ENCODE measurements at places on chromosomes 5 and 9. TPM values are rescaled to one million over a fixed set of nuclear protein-coding genes. Genes with fewer than 3 reads are reported as not detected.
A peak's percentile ranks its signal among the peaks of the same experiment; 100 is the strongest.

GRCh38 chr9:136656183-136656738 is 6.5 kb upstream of the EGFL7 start:
- no peaks in the 10 kb centered on the region for H3K36me3 ChIP-seq
- no peaks in the 10 kb centered on the region for H3K4me1 ChIP-seq
- H3K27me3 ChIP-seq, result no peaks in the 10 kb centered on the region
- no peak for DNase-seq
- H3K27ac ChIP-seq, result peak overlapping the region; percentile 56

DNA sequence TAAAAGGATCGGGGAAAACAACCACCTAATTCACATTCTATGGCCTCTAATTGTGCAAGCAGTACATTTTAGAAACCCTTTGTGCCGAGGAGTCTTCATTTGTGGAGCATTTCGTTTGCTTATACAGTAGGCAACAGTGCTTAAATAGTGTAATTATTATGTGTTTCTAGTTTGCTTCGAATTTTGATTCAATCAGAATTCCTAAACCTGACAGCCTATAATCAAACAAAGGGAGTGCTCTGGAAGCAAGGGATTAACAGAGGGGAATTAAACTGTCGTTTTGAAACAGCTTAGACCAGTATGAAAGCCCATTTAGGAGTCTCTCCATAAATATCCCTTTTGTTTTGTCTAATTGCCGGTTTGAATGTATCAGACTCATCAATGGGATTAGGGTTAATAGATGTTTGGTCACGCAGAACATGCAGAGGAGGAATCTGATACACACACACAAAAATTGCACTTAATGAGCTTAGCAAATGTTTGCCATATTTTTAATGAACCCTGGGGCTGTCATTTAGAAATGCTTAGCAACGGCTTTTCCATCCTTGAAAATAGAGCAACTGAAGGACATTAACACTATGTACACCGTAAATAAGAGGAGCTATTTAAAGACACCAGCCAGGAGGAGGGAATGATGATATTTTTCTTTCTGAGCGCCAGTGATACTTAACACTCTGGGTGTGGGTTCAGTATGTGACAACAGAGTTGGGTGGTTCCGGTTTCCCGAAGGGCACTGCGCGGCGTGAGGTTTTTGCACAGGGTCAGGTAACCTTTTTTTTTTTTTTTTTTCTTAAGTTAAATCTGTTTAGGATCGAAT is 404.7 kb downstream of the TLE4 start:
- no peaks in the 10 kb centered on the region for H3K27me3 ChIP-seq
- H3K36me3 ChIP-seq, result no peaks in the 10 kb centered on the region
- H3K27ac ChIP-seq, result no peak overlapping the region
- no peak overlapping the region for H3K4me3 ChIP-seq

GRCh38 chr5:135568923-135569360 is 9.8 kb downstream of the CXCL14 start:
- no peak for DNase-seq
- H3K36me3 ChIP-seq, result no peaks in the 10 kb centered on the region
- no peak overlapping the region for H3K27ac ChIP-seq
- H3K4me3 ChIP-seq, result no peak overlapping the region
- H3K27me3 ChIP-seq, result no peaks in the 10 kb centered on the region

- H3K4me3 ChIP-seq, result no peak overlapping the region
- DNase-seq, result no peak
- no peaks in the 10 kb centered on the region for H3K27me3 ChIP-seq
- no peak overlapping the region for H3K27ac ChIP-seq
- no peaks in the 10 kb centered on the region for H3K36me3 ChIP-seq
- H3K4me1 ChIP-seq, result no peaks in the 10 kb centered on the region
These were observed 1000.4 kb downstream of the MAT2B start for GRCh38 chr5:164505791-164506190.

- H3K4me1 ChIP-seq, result no peaks in the 10 kb centered on the region
- no peak overlapping the region for H3K27ac ChIP-seq
- no peaks in the 10 kb centered on the region for H3K27me3 ChIP-seq
- H3K4me3 ChIP-seq, result no peak overlapping the region
- no peak for DNase-seq
These were observed 171.5 kb upstream of the NREP start for GRCh38 chr5:111928511-111928910.

DNA sequence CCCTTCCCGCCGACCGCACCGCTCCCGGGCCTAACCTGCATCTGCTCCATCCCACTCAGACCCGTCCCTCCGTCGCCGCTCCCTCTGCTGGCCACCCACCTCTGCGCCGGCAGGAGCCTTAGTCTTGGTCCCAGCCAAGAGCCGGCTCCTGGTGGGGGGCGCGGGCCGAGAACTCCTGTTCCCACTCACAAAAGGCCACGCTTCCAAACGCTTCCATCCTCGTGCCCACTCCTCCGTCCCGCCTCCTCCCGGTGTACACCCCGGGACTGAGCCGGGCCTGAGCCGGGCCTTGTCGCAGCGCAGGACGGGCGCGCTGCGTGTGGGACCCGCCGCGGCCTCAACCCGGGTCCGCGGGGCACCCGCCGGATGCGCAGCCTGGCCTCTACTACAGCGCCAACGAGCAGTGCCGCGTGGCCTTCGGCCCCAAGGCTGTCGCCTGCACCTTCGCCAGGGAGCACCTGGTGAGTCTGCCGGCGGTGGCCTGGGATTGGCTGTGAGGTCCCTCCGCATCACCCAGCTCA is 7.5 kb downstream of the ADAMTS13 start:
- no peak overlapping the region for H3K4me3 ChIP-seq
- no peaks in the 10 kb centered on the region for H3K4me1 ChIP-seq
- H3K36me3 ChIP-seq, result no peaks in the 10 kb centered on the region
- H3K27ac ChIP-seq, result no peak overlapping the region

DNA sequence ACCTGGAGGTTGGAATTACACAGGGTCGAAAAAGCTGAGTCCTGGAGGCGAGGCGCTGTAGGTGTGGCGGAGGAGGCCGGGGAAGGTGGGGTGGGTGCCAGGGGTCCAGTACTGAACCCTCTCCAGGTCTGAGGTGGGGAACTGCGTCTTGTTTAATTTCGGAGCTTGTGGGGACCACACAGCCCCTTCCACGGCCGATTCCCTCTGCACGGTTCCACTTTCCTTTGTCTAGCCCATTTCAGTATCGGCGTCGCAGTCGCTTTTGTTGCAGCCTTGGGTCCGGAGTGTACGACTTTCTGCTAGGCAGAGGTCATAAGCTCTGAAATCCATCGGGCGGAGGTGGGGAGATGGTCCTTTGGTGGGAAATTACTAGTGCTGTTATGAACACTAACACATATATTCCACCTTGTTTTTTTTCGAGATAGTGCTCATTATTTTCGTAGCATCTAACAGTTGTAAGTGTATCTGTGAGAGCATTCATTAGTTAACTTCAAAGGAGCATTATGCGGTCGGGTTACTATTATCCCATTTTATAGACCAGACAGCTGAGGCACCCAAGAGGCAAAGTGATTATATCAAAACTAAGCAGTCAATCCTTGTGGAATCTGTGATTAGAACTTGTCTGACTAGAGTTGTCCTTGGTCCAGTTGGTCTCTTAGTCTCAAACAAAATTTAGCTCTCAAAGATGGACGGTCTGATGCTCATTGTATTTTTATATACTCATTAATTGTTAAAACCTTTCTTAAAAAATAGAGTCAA is 737 bp downstream of the RNF180 start:
- peaks cover 7% of the 10 kb centered on the region for H3K4me1 ChIP-seq
- H3K27me3 ChIP-seq, result no peaks in the 10 kb centered on the region
- DNase-seq, result no peak
- H3K36me3 ChIP-seq, result no peaks in the 10 kb centered on the region
- peak overlapping the region; percentile 61 for H3K4me3 ChIP-seq

DNA sequence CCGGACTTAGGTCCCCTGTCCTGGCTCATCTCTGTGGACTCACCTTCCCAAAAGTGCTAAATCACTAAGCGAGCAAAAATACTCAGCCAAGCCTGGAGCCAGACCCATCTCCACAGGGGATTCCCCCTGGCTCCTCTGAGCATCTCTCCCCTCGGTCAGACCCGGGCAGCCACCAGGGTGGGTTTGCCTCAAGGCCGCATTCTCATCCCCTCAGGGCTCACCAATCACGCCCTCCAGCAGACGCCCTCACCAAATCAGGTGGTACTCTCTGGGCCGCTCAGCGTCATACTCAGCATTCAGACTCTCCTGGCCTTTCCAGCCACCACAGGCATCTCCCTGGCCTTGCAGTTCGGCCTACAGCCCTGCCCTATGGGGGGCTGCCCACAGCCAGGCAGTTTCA is 49.7 kb downstream of the C5orf15 start:
- H3K4me1 ChIP-seq, result no peaks in the 10 kb centered on the region
- no peak for DNase-seq
- H3K36me3 ChIP-seq, result no peaks in the 10 kb centered on the region
- H3K27me3 ChIP-seq, result no peaks in the 10 kb centered on the region

GRCh38 chr5:166562246-166562645 is 1729.2 kb upstream of the WWC1 start:
- no peak overlapping the region for H3K27ac ChIP-seq
- H3K36me3 ChIP-seq, result no peaks in the 10 kb centered on the region
- DNase-seq, result no peak
- H3K4me1 ChIP-seq, result no peaks in the 10 kb centered on the region
- H3K4me3 ChIP-seq, result no peak overlapping the region

DNA sequence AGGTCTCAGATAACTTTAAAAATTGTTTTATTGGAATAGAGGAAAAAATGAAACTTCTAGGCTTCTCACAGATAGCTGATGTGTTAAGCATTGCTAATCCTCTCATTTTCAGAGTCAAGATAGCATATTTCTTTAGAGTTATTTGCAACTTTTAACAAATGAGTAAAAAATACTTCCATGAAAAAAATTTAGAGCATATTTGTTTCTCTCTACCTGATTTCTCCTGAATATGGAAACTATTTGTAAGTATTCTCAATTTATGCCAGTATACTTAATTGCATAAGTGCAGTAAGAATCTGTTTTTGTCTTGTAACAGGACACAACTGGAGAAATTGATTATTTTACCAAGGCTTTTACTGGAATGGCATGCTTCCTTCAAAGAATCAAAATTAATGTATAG is 3.6 kb upstream of the TRIM32 start:
- DNase-seq, result no peak
- H3K4me3 ChIP-seq, result no peak overlapping the region
- H3K27ac ChIP-seq, result no peak overlapping the region

DNA sequence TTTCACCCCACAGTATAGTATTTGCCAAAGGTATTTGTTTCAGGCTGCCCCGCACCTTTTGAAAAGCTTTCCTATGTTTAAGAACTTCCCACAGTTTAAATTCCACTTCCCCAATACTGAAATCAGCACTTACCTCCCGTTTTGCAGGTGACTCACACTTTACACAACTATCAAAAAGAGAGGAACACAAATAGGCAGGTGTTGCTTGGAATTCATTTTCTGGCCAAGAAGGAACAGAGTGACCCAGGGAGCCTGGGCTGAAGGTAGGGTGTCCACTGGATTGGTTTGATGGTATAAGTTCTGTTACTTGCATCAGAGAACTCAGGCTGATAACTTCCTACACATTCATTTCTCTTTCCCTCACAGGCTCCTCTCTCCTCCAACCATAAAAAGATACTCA is 60.1 kb upstream of the SLC30A5 start:
- H3K27me3 ChIP-seq, result no peaks in the 10 kb centered on the region
- H3K27ac ChIP-seq, result no peak overlapping the region
- H3K4me1 ChIP-seq, result no peaks in the 10 kb centered on the region
- H3K4me3 ChIP-seq, result no peak overlapping the region

DNA sequence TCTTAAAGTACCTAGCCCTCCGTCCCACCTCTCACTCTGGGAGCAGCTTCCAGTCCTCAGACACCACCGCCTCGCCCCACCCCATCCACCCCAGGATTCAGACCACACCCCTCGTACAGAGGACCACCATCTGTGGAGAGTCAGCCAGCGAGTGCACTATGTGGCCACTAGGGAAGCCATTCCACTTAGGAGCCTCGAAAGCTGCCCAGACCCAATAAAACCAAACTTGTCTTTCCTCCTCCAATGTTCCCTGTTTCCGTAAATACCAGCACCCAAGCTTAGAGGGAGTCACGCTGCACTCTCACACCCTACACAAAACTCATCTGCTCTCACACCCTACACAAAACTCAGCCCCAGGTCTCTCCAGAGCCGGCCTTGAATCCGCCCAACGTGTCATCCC is 1.9 kb downstream of the GCNT4 start:
- no peaks in the 10 kb centered on the region for H3K27me3 ChIP-seq
- DNase-seq, result no peak
- H3K27ac ChIP-seq, result no peak overlapping the region
- H3K36me3 ChIP-seq, result no peaks in the 10 kb centered on the region

DNA sequence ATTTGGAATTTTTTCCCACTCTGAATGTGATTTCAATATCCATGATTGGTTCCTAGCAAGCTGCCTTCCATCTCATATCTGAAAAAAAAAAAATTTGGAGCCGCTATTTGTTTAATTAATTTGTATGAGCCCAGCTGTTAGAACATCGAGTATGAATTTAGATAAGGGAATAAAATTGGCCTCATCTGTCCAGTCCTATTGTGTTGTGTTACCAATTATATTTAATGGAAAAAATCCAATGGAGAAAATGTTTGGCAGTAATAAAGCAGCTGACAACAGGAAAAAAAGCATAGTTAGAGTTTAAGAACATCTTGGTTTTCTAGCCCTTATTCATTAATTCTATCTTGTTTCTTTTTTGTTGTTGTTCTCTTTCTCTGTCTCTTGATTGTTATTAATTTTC is 735.6 kb upstream of the RIOK2 start:
- no peak for DNase-seq
- H3K27ac ChIP-seq, result no peak overlapping the region
- no peaks in the 10 kb centered on the region for H3K4me1 ChIP-seq
- H3K27me3 ChIP-seq, result no peaks in the 10 kb centered on the region

GRCh38 chr5:115321309-115321708 is 24.9 kb upstream of the CCDC112 start:
- H3K4me3 ChIP-seq, result no peak overlapping the region
- no peak for DNase-seq
- H3K4me1 ChIP-seq, result no peaks in the 10 kb centered on the region
- H3K27ac ChIP-seq, result no peak overlapping the region
- H3K27me3 ChIP-seq, result no peaks in the 10 kb centered on the region

GRCh38 chr5:150190503-150190979 is 679 bp downstream of the SLC6A7 start:
- H3K27me3 ChIP-seq, result no peaks in the 10 kb centered on the region
- no peak overlapping the region for H3K27ac ChIP-seq
- no peak for DNase-seq
- peaks cover 7% of the 10 kb centered on the region for H3K4me1 ChIP-seq

DNA sequence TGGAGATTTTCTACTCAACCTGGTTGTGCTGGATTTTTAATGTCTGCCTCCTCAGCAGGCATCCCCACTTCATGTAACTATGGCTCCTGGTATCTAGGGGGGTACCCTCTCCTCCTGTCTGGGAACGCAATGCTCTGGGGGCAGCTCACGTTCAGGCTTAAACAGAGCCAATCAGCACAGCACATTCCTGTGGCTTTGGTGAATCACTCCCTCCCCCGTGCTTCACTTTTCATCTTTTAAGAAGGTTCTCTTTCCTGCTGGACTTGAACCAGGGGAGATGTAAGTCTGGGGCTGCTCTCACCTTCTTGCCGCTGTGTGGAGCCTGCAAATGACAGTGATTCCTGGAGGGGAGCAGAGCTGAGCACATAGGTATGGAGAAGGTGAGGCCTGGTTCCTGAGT is 101.2 kb downstream of the MSX2 start:
- no peak overlapping the region for H3K27ac ChIP-seq
- H3K4me3 ChIP-seq, result no peak overlapping the region
- no peaks in the 10 kb centered on the region for H3K36me3 ChIP-seq
- no peak for DNase-seq
- no peaks in the 10 kb centered on the region for H3K27me3 ChIP-seq

SPAG8 gene
- not detected for total RNA-seq

CA9 gene
- total RNA-seq, result not detected

CNTRL gene
- 4.1 TPM for total RNA-seq

TEX53 gene
- not detected for total RNA-seq

CORO2A gene
- 6.2 TPM for total RNA-seq

AQP3 gene
- 158 TPM for total RNA-seq

Data from right lobe of liver (tissue), 6 donors.